Activated naive CD8-positive, alpha-beta T cell treated with anti-CD3 and anti-CD28 coated beads for 36 hours (primary cell): ENCODE measurements at places on chromosomes 11 and 22. TPM values are rescaled to one million over a fixed set of nuclear protein-coding genes. Genes with fewer than 3 reads are reported as not detected.
A peak's percentile ranks its signal among the peaks of the same experiment; 100 is the strongest.

DNA sequence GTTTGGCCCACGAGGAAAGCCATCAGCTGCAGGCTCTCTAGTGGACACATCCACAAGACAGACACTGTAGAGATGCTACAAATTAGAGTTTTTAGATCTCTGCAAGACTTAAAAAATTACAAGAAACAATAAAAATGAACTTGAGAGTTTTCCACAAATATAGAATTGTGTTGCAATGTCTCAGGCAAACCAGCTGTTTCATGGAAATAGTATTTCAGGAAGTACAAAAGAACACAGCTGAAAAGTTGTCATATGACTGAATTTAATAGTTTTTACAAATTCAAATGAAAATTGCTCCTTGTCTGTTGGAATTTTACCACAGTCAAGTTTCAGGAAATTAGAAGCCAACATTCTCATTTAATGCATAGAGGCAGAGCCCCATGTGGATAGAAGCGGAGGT, 184.5 kb upstream of the PITPNB start:
- no peak for DNase-seq

- DNase-seq, result no peak
Measured at GRCh38 chr11:66614073-66614472, 2.4 kb upstream of the RBM14 start.

- no peak for DNase-seq
Measured at GRCh38 chr11:122616718-122617117, 38.8 kb upstream of the UBASH3B start.

- no peak for DNase-seq
Measured at GRCh38 chr22:29815580-29815979, 22.5 kb downstream of the ASCC2 start.

DNA sequence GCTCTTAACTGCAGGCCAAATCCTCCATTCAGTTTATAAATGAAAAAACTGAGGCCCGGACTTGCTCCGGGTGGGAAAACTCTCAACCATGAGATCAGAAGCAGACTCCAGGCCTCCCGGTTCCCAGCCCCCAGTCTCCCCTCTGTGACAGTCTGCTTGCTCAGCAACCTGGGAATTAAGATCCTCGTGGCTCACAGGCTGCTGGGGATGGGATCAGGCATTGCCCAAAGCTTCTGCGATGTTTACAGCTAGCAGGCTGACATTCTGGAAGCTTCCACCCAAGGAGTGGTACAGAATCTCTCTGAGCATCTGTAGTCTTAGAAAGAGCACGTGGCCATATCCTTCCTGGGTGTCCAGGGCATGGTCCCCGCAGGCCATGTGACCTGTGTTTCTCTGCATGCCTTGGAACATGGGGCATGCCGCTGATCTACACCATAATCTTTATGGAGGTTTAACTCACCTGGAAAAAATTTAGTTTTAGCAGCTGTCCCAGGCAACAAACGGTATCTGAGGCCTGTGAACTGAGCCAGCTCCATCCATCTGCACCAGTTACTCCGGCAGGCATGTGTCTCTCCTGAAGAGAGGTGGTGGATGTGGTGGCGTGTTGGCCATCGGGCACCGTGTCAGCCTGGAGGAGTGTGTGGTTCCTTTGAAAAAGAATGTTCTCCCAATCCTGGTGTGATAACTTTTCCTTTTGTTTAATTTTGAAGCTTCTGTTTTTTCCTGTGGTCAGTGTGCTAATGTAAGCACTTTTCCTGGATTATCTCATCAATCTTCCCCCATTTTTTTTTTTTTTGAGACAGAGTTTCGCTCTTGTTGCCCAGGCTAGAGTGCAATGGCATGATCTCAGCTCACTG, 7.9 kb downstream of the FBLN1 start:
- no peak for DNase-seq

- peak; percentile 79 for DNase-seq
Measured at GRCh38 chr11:119481021-119481666, 58.2 kb upstream of the THY1 start.

- DNase-seq, result no peak
Measured at GRCh38 chr11:25727944-25728343, 604.0 kb upstream of the ANO3 start.

GRCh38 chr11:22659783-22660182, 6.6 kb upstream of the GAS2 start:
- DNase-seq, result no peak

DNA sequence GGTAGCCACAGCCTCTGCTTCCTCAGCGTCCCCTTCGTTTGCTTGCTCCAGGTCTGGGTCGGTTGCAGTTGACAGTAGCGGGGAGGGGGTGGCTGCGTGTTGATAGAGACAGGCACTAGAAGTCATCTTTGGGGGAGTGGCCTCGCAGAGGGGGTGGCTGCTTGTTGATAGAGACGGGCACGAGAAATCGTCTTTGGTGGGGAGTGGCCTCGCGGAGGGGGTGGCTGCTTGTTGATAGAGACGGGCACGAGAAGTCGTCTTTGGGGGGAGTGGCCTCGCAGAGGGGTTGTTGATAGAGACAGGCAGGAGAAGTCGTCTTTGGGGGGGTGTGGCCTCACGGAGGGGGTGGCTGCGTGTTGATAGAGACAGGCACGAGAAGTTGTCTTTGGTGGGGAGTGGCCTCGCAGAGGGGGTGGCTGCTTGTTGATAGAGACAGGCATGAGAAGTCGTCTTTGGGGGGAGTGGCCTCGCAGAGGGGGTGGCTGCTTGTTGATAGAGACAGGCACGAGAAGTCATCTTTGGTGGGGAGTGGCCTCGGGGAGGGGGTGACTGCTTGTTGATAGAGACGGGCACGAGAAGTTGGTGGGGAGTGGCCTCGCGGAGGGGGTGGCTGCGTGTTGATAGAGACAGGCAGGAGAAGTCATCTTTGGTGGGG, 328.3 kb downstream of the TBC1D22A start:
- DNase-seq, result peak; percentile 16

DNA sequence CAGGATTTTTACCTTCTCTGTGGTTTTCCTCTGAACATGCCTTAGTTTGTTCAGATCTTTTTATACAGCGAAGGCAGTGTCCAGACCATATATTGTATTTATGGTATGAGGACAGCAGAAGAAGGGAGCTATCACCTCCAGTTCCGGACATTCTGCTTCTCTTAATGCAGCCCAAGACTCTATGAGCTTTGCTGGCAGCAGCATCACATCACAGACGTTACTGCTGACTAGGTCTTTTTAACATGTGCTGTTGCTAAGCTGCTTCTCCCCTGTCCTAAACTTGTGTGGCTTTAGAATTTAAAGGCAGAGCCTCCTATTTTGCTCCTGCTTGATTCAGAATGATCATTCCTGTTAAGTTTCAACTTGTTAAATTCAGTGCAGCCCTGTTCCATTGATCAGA, 13.4 kb downstream of the MICAL2 start:
- no peak for DNase-seq

GRCh38 chr11:69371731-69372588, 78.0 kb downstream of the MYEOV start:
- DNase-seq, result no peak

- no peak for DNase-seq
Measured at GRCh38 chr11:112212710-112213109, 13.5 kb upstream of the PTS start.

DNA sequence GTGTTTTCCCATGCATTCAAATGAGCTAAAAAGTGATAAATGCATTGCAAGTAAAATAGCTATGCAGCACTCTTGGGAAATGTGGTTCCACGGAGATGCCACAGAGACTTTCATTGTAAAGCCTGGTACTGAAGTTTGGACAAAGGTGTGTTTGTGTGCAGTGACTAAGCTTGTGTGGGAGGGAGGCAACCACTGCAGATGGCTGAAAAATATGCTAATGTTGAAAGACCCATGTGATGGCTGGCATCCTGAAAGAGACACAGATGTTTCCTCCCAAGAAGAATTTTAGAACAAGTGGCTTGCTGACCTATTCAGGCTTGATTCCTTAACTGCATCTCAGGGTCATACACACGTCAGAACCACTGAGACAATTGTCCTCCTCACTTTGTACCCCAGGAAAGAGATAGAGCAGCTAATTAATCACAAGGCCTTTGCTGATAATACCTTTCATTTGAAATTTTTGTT, 73.8 kb downstream of the FAM76B start:
- peak; percentile 53 for DNase-seq

DNA sequence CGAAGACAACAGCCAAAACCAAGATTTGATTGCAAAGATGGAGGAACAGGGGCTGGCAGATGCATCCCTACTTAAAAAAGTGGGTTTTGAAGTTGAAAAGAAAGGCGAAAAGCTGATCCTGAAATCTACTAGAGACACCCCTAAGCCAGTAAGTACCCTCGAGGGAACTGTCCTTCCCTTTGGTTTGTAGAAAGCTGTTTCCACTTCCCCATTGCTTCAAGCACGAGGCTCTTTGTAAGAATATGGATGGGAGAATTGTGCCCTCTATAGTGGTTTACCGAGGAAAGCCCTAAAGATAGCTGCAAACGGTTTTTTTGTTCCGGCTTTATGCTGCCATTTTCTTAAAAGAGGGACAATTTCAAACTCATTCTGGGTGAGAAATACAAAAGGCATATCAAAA, 133.9 kb downstream of the WNT7B start:
- DNase-seq, result no peak

- peak; percentile 22 for DNase-seq
Measured at GRCh38 chr11:45267052-45267451, 19.1 kb downstream of the SYT13 start.

DNA sequence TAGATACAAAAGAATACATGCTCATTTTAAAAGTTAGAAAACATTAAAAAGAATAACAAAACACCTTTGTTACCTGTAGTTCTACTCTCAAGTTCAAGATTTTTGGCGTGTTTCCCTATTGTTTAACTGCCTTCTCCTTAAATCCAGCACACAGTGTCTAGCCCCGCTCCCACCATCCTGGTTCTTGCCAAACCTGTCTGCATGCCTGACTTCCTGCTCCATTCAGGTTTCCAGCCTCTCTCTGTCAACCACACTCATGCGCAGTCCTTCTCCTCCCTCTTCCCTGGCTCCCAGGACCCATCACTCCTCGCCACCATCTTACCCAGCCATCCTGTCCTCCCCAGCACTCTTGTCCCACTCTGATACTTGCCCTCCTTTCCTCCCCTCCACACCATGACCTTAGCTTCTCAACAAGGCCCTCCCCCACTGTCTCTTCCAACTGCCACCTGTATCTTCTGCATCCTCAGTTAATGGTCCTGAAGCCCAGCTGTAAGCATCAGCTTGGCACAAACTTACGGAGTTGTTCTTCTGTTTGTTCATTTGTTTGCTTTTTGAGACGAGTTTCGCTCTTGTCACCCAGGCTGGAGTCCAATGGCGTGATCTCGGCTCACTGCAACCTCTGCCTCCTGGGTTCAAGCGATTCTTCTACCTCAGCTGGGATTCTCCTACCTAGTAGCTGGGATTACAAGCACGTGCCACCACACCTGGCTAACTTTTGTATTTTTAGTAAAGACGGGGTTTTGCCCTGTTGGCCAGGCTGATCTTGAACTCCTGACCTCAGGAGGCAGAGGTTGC, 7.5 kb upstream of the MYH9 start:
- no peak for DNase-seq

GRCh38 chr11:12803086-12803826, 129.0 kb downstream of the TEAD1 start:
- no peak for DNase-seq

DNA sequence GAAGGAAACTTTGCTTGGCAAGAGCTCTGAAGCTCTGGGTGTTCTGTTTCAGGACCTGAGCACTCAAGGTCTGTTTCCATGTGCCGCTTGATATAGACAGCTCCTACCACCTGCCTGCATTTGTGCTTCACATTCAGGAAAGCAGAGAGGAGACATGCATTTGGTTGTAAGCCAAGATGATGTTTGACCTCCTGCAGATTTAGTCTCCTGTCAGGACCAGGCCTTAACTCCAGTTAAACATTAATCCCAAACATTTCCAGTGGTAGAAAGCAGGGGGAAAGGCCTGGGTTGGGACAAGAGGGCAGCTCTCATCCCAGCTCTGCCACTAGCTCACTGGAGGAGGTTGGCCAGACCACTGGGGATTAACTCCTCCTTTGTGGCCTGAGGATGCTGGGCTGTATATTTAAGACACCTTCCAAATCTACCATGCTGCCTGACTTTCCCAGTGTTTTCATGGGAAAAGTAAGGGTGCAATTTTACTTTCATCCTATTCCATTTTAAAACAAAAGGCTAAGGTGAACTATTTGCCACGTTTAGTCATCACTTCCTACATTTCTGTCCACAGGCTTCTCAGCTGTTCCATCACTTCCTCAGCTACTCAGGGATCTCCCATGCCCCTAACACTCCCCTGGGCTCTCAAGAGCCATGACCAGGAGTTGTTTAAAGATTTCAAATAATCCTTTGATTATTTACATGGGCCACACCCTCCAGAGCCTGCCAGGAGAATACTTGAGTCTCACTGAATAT, 80.9 kb downstream of the INSC start:
- DNase-seq, result no peak

DNA sequence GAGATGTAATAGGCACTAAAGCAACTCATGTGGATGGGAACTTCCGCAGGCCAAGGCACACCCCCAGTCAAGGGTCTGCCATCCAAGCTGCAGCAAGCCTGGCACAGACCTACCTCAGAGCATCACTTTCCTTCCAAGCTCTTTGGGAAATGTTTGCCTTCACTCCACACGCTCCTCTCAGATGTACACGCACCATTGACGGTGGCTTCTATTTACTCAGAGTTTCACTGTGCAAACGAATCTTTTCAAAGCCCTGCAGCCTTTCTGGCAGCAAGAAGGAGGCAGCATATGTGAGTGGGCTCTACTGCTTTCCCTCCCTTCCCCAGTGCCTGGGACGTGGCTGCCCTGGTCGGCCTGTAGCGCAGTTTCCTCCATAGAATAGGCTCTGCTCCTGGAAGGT, 60.9 kb upstream of the USP47 start:
- DNase-seq, result no peak

DNA sequence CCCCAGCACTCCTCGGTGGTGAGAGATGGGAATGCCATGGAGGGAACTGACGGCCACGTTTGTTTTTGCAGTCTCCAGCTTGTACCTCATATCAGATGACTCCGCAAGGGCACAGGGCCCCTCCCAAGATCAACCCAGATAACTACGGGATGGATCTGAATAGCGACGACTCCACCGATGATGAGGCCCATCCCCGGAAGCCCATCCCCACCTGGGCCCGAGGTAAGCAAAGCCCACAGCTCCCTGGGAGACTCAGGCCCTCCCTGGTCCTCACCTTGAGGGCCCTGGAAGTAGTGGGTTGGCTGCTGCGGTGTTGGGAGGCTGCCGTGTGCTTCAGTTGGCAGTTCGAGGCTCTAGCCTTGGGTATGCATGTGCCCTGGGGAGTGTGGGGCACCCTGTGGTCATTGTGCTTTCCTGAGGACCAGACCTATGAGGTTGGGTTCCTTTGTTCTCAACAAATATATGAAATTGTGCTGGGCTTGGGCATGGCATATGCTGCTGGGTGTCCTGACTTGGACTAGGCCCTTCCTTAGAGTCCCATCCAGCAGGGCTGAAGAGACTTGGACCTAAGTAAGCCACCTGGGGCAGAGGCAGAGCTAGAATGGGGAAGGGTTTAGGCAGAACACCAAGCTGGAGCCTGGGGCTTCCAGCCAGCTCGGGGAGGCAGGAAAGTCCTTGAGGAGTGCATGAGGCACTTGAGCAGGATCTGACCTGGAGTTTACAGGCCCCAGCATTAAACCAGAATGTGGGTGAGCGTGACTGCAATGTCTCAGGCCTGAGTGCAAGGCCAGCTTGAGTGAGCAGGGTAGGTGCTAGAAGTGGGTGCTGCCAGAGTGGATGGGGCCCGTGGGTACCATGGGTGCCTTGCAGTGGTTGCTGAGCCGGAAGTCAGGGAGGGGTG, 26.4 kb downstream of the INCENP start:
- DNase-seq, result no peak

MRGPRF gene
- not detected for total RNA-seq

MMP3 gene
- not detected for total RNA-seq

DKK3 gene
- total RNA-seq, result not detected

CHST1 gene
- not detected for total RNA-seq

APOA1 gene
- 0.33 TPM for total RNA-seq
